AML-193 (cell line): ENCODE measurements at places on chromosomes 1 and 21.

- DNase-seq, result no peak
These were observed 7.5 kb upstream of the TOMM20 start for GRCh38 chr1:235136111-235136510.

DNA sequence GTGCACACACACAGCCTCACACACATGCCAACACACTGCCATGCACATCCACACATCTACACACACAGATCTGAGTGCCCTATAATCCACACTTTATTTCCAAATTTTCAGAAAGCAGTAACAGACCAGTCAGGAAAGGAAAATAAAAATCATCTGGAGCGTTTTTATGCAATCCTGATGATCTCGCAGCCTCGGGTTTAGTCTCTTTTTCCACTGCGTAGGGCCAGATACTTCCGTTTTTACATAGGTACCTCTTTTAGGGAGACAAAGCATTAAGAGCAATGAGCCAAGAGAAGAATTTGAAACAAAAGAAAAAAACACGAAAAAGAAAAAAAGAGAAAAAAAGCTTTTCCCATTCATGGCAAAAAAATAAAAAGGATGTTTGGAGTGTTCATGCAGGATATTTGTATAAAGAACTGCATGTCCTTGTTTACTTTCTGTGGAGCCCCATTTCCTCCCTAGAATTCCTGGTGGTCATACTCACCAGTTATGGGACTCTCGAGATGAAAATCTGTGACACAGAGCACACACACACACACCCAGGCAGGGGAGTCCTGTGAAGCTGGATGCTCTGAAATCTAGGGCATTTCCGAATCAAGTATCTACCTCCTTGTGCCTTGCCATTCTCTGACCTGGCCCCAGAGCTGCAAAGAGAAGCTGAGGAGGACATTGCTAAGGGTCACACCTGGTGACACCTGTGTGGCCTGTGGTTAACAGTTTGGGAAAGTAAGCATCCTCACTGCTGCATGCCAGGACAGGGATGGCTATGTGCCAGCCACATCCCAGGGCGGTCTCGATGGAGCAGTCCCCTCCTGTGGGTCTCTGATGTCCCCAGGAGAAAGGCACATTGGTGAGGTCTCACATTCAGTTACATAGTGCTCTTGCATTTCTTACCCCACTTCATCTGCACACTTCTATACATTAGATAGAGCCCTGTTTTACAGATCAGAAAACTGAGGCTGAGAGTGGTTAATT, 83.6 kb downstream of the RUNX1 start:
- DNase-seq, result no peak

- no peak for DNase-seq
These were observed 29.3 kb downstream of the SLC9C2 start for GRCh38 chr1:173573596-173573995.

DNA sequence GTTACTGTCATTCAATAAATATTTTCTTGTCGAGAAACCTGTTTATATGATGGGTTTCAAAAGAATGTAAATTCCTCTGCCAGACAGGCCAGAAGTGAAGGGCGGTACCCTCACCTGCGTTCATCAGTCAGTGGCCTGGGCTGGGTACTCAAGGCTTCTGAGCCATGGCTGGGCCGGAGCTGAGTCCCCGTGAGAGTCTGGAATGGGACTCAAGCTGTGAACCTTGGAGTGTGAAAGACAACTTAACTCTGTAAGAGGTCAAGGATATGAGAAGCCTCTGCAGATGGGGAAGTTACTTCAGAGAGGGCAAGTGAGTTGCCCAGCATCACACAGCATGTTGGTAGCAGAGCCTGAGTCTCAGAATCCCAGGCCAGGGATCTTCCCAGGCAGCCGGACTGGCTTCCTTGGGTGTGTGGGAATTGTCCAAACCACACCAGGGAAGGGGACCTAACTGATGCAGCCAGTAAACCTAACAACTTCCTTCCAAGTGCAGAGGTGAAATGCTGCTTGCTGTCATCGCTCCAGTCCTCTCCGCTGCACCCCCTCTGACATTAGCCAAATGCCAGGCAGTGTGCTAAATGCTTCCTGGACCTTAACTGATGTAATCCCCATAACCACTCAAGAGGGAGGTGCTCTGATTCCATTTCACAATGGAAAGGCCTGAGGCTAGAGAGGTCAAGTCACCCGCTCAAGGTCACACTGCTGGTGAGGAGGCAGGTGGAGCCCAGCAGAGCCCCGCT, 4.8 kb downstream of the DISP3 start:
- DNase-seq, result no peak

DNA sequence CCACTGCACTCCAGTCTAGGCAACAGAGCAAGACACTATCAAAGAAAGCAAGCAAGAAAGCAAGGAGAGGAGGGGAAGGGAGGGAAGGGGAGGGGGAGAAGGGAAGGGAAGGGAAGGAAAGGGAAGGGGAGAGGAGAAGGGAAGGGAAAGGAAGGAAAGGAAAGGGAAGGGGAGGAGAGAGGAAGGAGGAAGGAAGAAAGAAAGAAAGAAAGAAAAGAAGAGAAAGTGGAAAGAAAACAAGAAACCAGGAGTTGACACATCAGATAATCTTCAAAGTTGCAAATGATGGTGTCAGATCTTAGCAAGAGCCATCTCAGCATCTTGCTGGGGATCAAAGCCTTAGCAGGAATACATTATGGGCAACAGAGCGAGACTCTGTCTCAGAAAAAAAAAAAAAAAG, 14.9 kb upstream of the CDA start:
- DNase-seq, result no peak
